Renal cortex interstitium (tissue), 15 donors: ENCODE measurements at places on chromosomes 2 and 18.

DNA sequence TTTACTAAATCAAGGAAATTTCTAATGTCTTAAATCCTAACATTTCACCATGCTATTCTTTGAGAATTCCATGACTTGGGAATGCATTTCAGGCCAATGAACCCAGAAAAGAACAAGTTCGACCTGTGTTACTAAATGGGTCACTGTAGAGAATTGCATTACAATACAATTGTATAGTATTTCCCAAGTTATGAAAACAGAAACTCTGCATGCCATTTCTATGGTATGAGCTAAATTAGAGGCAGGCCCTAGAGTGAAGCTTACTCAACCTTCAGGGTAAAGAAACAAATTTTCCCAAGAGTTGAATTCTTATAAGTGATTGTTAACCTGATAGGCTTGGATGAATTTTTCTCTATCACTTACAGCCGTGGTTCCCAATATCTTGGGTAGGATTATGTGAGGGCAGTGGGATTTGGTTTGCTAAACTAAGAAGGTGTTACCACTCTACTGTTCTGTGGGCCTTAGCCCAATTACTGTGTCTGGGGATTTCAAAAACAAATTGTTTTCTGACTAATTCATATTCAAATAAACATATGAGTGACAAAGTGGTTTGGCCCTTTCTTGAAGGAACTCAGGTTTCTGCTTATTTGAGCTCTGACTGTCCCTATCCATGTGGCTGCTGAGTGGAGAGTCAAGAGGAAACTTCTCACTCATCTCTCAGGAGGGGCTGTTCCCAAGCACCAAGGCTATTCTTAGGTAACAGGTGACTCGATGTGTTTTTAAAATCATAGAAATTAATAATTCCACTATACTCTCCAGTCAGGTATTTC is 11.2 kb upstream of the SERPINB7 start:
- no peak for DNase-seq

GRCh38 chr2:67651565-67651964 is 254.4 kb downstream of the ETAA1 start:
- no peak for DNase-seq

DNA sequence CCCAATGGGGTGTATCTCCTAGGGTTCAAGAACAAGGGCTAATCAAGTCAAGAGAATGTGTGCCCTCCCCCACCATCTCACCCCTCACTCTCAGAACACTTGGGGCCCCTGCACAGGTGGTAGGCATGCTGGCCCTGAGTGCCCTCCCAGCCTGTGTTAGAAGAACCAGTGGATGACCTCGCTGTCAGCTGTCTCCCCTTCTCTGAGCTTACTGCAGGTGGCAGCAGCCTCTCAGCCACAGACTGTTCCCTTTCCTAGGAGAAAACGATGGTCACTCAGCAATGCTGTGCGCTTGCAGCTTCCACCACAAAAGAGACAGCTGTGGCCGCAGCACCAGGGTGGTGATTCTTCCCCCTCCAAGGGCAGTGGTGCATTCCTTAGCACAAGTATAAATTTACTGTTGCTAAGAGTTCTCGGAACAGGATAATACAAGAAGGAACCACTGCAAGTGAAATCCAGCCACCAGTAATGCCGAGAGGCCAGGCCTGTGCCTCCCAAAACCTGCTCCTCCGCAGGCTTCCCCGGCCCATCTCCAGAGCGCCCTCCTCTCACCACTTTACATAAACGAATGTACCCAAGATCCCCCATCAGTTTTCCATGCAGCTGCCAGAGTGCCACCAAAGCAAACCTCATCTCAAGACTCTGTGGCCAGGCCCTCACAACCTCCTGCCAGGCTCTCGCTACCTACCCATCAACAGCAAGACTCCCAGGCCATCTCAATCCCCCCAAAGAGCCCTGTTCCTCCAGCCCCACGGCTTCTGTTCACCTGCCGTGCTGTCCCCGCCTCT is 935 bp upstream of the RAMP1 start:
- no peak for DNase-seq

DNA sequence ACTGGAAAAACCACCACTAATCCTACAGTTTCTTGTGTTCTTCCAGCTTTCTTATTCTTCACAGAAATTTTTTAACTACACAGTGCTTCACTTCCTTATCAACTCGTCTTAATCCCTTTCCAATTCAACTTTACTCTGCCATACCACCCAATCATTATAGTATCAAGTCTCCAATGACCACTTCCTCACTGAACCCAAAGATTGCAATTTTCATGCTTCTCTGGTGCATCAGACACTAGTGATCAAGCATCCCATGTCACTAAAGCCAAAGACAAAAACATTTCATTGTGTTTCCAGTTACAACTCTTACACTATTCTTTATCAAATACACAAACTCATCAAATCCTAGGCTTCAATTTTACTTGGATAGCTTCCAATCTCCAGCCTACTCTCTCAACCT is 9.5 kb downstream of the CHAC2 start:
- no peak for DNase-seq

GRCh38 chr2:207599636-207600035 is 25.6 kb downstream of the METTL21A start:
- no peak for DNase-seq

DNA sequence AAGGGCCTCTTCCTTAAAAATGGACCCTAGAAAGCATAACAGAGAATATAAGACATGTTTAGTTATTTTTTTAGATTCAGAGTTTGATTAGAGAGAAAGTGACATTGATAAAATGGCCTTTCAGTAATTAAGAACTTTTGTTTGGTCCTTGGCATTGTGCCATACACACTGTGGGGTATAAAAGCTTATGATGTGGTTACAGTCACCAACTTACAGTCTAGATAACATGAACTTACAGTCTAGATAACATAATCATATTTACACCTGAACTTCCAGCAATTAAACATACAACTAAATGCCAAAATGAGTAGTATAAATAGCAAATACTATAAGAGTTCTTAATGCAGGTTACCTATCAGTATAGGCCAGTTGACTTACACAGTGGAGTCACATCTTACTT is 25.6 kb upstream of the EFEMP1 start:
- DNase-seq = no peak

DNA sequence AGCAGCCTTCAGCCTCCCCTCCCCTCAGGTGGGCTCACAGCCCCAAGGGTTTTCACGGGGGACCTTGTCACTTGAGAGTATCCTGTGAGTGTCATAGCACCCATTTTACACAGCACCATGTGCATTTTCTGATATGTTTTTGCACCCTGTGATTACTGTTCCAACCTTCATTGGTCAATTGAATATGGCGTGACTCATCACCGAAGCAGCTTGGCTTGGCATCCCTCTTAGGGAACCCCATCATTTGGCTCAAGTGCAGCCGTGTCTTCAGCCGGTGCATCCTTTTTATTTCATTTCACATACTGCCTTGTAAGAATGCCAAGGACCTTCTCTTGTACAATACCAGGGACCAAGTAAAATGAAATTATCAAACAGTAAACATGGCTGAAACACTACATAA is 57.6 kb downstream of the NPAS2 start:
- DNase-seq = no peak
